T-cell (primary cell): ENCODE measurements at places on chromosomes 3 and 15. TPM values are rescaled to one million over a fixed set of nuclear protein-coding genes. Genes with fewer than 3 reads are reported as not detected.

The OXTR gene
- 0.10 TPM for total RNA-seq

DNA sequence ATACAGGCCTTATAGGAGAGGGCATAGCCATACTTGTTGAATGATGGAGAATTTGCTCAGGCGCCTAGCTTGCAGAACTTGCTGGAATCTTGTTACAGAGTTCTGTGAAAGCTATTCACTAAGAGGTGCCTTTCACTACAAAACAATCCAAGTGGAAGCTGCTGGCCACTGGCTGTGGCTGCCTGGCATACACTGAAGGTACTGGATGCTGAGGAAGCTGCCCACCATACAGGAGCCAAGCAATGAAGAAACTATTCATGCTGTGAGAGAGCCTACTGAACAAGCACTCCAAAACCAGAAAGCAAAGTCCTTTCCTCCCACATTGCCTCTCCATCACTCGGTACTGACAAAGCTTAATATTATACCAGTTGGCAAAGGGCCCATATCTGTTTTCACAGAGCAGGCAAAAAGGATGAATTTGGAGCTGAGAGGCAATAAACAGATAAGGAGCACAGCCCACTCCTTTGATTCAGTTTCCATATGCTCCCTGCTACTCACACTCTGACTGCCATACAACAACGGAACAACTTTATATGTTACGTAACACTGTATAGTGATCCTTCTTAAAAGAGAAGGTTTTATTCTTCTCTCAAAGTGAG is 192.6 kb upstream of the ALCAM start:
- no peak overlapping the region for H3K27ac ChIP-seq
- no peak for DNase-seq
- no peaks in the 10 kb centered on the region for H3K4me1 ChIP-seq
- no peaks in the 10 kb centered on the region for H3K36me3 ChIP-seq

DNA sequence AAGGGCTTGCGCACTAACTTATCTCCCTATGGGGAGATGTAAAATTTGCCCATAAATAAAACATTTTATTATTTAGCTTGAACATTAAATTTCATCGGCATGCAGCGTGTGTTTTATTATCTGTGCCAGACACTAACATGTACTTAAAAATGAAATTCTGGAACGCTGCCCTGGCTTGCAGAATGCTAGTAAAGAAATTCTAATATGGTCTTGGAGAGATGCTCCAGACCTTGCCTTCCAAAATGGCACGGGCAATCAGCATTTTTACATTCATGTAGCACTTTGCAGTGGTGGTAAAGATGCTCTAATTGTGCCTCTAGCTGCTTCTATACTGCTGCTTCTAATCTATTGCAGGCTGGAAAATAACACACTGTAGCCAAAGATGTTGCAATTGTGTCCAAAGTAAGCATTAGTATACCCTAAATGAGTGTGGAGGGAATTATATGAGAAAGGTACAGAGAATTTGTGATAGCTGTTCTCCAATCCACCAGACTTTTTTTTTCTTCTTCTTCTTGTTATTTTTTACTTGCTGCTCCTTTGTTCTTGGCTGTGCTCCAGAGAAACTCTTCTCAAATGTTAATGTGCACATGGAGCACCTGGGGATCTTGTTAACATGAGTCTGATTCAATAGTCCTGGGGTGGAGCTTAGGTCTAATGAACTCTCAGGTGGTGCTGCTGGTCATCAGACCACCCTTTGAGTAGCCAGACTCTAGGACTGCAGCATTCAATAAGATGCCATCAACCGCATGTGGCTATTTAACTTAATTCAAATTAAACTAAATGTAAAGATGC is 47.3 kb downstream of the CRABP1 start:
- no peak for DNase-seq
- H3K36me3 ChIP-seq: no peaks in the 10 kb centered on the region
- no peak overlapping the region for H3K27ac ChIP-seq
- no peaks in the 10 kb centered on the region for H3K4me1 ChIP-seq

DNA sequence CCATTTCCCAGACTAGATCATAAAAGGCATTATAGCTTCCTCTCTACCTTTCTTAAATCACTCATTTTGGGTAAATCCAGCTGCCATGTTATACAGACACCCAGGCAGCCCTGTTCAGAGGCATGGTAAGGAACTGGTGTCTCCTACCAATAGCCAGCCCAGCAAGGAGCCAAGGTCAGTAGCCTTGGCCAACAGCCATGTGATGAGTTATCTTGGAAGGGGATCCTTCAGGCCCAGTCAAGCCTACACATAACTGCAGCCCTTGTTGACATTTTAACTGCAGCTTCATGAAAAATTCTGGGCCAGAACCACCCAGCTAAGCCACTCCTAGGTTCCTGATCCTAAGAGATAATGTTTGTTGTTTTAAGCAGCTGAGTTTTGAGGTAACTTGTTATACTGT is 29.0 kb upstream of the ZMAT3 start:
- no peaks in the 10 kb centered on the region for H3K36me3 ChIP-seq
- no peak for DNase-seq
- H3K4me3 ChIP-seq: no peak overlapping the region
- no peak overlapping the region for H3K27ac ChIP-seq
- no peaks in the 10 kb centered on the region for H3K4me1 ChIP-seq

GRCh38 chr3:183074261-183074660 is 25.0 kb downstream of the MCCC1 start:
- no peaks in the 10 kb centered on the region for H3K27me3 ChIP-seq
- DNase-seq: no peak
- H3K4me3 ChIP-seq: no peak overlapping the region
- H3K27ac ChIP-seq: no peak overlapping the region

The CCDC66 gene
- total RNA-seq: 57.8 TPM

GRCh38 chr15:74403991-74404563 is 29.7 kb downstream of the SEMA7A start:
- no peaks in the 10 kb centered on the region for H3K36me3 ChIP-seq
- H3K27me3 ChIP-seq: peaks cover 5% of the 10 kb centered on the region
- DNase-seq: no peak
- H3K4me3 ChIP-seq: no peak overlapping the region
- H3K27ac ChIP-seq: no peak overlapping the region
- peaks cover 29% of the 10 kb centered on the region for H3K4me1 ChIP-seq

- no peak for DNase-seq
- H3K27me3 ChIP-seq: no peaks in the 10 kb centered on the region
- no peak overlapping the region for H3K27ac ChIP-seq
Observed at GRCh38 chr3:44950275-44950734, 25.7 kb downstream of the ZDHHC3 start.

GRCh38 chr3:126130981-126131745 is 47.2 kb upstream of the SLC41A3 start:
- no peaks in the 10 kb centered on the region for H3K36me3 ChIP-seq
- no peaks in the 10 kb centered on the region for H3K4me1 ChIP-seq
- DNase-seq: no peak
- H3K27me3 ChIP-seq: peaks cover 53% of the 10 kb centered on the region

The ISLR gene
- total RNA-seq: 0.12 TPM

GRCh38 chr15:68374168-68374745 is 57.7 kb downstream of the ITGA11 start:
- no peaks in the 10 kb centered on the region for H3K27me3 ChIP-seq
- no peak for DNase-seq
- no peaks in the 10 kb centered on the region for H3K36me3 ChIP-seq
- H3K4me3 ChIP-seq: no peak overlapping the region

GRCh38 chr3:46989146-46989810 is 9.8 kb downstream of the NBEAL2 start:
- no peaks in the 10 kb centered on the region for H3K36me3 ChIP-seq
- H3K4me3 ChIP-seq: no peak overlapping the region
- no peak for DNase-seq
- no peaks in the 10 kb centered on the region for H3K27me3 ChIP-seq

The ZIC4 gene
- not detected for total RNA-seq

The SEMA6D gene
- total RNA-seq: not detected

The ADAMTS7 gene
- total RNA-seq: 1.0 TPM

- DNase-seq: no peak
- no peak overlapping the region for H3K4me3 ChIP-seq
- no peaks in the 10 kb centered on the region for H3K4me1 ChIP-seq
- H3K27me3 ChIP-seq: no peaks in the 10 kb centered on the region
- no peak overlapping the region for H3K27ac ChIP-seq
Observed at GRCh38 chr15:52213206-52213605, 22.0 kb upstream of the GNB5 start.

DNA sequence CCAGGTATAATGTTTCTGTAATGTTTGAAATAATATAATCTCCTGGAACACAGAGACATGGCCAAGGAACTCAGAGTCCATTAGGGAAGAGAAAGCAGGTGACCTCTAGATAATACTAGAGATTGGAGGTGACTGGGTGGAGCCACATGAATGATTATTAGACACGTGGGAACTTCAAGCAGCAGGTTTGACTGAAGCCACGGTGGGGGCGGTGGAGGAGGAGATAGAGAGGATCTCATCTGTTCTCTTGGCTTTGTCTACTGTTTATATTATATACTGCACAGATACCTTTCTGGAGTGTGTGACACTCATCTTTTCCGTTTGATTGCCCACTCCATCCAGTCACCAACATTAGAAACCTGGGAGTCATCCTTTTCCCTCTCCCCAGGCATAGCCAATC is 33.7 kb downstream of the KIF7 start:
- no peaks in the 10 kb centered on the region for H3K36me3 ChIP-seq
- H3K27ac ChIP-seq: no peak overlapping the region
- no peaks in the 10 kb centered on the region for H3K4me1 ChIP-seq
- DNase-seq: no peak
- no peaks in the 10 kb centered on the region for H3K27me3 ChIP-seq

The CCDC13 gene
- not detected for total RNA-seq
